ENCODE measurements at places on chromosomes 4 and X.

GRCh38 chrX:134525086-134525792 lies 65.3 kb downstream of the HPRT1 start:
- DNase-seq = no peak

DNA sequence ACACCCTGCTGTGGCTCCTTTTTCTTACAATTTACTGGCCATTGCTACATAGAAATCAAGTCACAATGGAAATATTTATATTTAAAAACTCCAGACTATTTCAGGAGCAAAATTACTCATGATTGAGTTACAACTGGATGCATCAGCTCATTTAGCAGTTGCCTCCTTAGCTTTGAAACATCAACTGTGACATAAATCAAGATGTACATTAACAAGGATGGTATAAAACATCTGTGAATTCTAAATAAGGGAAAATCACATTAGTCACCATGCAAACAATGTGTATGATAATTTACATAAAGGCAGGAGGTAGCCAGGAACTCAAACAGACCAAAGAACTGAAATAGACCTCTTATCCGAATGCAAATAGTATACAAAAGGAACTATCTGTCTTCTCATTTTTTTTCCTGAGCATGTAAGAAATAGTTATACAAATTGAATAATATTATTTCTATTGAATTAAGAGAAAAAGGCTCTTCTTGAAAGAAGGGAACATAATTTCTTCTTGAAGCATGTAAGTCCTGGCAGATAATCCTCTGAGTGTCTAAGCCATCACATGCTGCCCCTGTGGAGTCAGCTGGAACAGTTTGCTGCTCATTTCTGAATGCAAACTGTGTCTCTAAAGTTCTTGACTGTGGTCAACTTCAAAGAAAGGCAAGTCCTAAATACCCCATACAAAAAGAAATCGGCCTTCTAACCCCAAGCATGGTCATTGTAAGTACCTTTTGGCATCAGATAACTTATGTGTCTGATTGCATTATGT lies 151.2 kb downstream of the NAA11 start:
- no peak for DNase-seq

DNA sequence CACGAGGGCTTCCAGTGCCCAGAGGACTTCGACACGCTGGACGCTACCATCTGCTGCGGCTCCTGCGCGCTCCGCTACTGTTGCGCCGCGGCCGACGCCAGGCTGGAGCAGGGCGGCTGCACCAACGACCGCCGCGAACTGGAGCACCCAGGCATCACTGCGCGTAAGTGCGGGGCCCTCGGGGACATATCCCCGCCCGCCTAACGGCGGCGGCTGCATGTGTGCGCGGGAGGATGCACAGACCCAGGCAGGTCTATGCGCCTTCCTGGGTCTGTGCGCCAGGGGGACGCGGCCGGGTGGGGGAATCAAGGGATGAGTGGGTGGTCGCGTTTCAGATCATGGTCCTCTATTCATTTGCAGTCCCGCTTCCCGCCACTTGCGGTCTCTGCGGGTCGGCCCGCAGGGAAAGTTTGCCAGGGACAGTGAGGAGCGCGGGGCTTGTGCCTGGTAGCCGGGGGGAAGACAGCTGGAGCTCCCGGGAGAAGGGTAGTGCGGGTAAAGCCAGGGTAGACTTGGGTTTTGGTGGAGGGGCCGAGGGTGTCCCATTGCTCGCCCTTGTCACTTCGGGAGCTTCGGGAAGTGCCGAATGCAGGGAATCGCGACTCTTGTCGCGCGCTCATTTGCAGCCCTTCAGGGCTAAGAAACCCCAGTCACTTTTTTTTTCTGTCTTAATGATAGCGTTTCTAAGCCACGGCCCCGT lies 1.0 kb downstream of the SHISA3 start:
- DNase-seq = peak; percentile 61

DNA sequence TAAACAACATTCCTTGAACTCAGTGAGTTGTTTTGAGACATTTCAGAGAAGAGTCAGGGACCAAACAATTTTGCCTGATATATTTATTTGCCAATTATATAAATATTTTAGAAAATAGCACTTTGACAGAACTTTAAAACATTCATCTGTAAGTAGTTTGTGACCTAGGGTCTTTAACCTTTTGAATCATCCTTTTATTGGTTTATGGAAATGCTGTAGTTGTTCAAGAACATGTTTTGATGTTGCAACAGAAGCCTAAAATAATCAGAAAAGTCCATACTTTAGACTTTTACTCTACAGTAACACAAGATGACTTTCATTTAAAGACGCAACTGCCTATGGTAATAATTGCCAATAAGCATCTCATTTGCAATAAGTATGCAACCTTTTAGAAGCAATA lies 43.0 kb downstream of the CXCL1 start:
- no peak for DNase-seq

DNA sequence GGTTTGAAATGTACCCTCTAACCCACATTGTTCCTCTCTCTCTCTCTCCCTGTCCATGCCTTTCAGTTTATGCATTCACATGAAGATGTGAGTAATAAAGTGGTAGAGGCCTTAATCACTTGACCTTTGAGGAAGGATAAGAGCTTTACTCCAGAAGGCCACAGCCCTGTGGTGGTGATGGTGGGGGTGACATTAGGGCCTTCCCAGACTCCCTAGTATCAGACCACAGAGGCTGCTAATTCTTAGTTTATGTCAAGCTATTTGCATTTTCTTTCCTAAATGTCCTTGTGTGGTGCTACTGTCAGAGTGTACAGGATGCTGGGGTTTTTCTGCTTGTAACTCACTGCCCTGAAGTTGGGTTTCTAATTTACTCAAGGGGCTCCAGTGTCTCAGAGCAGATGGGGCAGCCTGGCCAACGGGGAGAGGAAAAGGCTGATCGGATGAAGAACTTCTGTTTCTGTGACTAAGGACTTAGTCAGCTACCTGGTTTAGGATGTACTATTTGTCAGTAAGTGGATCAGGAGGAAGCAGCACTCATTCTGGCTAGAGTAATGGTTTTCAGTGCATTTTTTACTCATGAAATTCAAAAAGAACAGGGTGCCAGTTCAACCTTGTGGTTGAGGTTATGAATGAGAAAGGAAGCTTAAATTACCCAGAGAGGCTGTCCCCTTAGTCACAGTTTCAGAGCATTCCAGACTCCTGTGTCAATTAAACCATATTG lies 509.6 kb upstream of the DIPK2B start:
- DNase-seq = no peak

DNA sequence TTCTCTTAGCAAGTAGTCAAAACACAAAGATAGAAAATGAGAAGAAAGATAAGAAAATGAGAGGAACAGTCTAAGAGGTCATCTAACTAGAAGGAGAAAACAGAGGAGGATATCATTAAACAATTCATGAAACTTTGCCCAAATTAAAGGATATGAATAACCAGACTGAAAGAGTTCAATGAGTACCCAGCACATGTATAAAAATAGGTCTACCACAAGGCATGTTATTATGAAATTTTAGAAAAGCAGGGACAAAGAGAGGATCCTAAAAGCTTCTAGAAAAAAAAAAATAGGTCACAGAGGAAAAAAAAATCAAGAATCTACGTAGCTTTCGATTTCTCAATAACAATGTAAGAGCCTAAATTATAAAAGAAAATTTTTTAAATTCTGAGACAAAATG lies 118.5 kb downstream of the WDFY3 start:
- no peak for DNase-seq

DNA sequence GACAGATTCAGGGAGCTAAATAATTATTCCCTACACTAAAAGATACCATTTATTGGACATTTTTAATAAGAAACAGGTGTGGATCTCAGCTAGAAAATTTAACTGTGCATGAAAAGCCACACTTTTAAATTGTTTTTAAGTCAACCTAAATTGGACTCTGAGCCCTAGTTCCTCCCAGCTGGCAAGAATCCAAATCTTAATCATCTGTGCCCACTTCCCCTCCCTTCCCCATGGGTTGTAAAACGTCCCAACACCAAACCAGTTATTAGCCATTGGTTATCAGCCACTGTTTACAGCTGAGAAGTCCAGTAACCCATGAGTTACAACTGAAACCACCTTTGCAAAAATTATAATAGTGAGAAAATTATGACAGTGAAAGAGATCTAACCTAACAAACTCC lies 125.6 kb upstream of the S100G start:
- no peak for DNase-seq

- no peak for DNase-seq
Measured at GRCh38 chr4:112517067-112517634, 1.2 kb upstream of the NEUROG2 start.

DNA sequence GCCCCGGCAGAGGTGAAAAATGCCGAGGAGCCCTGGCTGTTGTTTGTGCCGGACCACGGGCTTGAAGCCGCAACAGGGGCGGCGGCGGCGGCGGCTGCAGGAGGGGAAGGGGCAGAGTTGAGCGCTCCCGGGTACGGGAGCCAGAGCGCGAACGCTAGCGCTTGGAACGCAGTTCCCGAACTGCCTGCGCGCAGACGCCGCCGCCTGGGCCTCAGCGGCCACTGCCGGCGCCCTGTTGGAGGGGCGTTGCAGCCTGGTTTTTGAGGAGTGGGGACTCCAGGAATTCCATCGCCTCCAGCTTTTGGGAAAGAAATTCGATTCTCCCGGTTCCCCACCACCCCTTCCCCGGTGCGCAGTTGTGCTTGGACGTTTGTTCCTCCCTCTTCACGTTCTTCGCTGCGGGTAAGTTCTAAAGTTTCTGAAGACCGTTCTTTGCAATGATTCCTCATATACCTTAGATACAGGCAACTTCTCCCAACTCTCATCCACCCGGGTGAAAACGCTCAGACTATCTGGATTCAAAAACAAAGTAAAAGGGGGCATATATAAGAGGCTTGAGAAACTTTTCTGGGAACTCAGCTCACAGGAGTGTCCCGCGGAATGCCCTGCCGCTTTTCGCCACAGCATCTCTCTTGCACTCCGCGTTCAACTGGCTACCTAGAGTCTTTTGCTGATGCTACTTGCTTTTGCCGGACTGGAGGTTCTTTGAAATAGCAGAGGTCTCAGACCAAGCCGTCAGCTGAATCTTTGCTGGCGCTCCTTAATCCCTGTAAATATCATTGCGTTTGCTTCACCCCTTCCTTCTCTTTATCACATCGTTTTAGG lies 1.0 kb downstream of the FAT4 start:
- peak; percentile 54 for DNase-seq

DNA sequence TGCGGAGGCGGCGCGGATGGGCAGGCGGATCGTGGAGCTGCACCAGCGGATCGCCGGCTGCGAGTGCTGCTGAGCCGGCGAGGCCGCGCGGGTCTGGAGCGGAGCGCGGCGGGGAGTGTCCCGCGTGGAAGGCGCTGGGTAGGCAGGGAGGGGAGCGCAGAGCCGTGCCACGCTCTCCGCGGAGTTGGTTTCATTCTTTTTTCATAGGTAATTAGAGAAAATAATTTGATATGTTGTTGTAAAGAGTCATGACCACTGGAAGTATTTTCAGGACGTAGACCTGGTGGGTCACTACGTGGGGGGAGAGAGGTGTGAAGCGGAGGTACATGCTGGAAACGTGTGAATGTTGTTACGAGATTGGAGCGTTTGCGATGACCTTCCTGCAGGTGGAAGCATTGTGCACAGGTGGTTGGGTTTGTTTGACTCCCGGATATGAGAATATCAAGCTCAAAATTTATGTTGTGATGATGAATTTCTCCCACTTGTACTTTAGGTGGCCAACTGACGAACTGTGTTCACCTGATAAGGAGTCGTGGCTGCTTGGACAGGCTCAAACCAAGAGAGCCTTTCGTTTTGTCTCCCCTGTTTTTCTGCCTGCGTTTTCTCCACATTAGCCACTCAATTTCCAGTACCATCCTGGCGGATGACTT lies 19.1 kb upstream of the S100P start:
- peak; percentile 26 for DNase-seq

DNA sequence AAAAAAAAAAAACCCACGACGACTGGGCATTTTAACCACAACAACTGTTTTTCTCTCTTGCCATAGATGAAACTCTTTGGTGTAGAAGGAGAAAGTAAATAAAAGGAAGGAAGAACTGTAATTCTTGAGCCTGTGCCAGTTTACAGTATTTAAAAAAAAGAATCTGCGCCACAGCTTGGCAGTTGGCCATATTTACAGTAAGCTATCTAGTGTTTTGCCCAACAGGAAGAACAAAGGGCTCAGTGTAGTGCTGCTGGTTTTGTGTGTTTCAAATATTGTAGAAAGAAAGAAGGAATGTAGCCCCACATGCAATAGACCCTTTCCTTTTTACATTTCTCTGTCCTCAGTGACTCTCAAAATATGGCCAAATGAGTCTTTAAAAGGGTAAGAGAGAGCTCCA lies 66.1 kb downstream of the NR3C2 start:
- no peak for DNase-seq

DNA sequence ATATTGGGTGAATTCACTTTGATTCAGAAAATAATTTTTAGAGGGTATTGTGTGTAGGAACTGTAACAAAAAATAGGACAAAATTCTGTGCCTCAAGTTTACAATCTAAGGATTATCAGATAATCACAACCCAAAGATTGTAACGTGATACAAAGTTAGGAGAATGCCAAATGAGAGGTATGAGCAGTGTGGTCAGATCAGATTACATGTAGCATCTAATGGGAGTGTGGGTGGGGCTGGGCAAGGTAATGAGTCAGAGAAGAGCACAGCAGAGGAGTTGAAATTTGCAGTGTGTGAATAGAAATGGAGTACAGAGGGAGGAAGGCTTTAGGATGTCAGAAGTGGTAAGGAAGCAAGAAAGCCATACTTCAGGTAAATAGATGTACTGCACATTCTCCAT lies 103.4 kb upstream of the TEX13A start:
- no peak for DNase-seq

- DNase-seq = no peak
Measured at GRCh38 chrX:15973299-15973698, 118.7 kb upstream of the AP1S2 start.

DNA sequence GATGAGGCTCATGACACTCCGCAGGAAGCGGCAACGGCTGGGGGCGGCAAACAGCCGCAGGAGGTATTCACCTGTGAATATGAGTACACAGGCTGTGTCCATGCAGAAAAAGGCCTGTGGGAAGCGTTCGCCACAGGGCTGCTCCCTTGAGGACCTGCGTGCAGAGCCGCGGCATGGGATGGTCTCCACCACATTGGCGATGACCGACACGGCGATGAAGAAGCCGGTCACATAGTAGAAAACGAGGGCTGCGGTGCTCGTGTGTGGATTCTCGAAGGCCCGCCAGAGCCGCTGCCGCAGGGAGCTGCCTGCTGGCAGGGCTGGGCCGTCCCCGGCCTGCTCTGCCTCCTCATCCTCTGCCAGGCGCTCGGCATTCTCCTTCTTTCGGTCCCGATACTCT lies 2.2 kb downstream of the KCND1 start:
- no peak for DNase-seq

- DNase-seq = no peak
Measured at GRCh38 chrX:70043685-70044084, 6.1 kb downstream of the AWAT2 start.

- no peak for DNase-seq
Measured at GRCh38 chr4:152074573-152074972, 313.8 kb upstream of the GATB start.

- DNase-seq = no peak
Measured at GRCh38 chr4:93403571-93403970, 425.0 kb upstream of the ATOH1 start.

DNA sequence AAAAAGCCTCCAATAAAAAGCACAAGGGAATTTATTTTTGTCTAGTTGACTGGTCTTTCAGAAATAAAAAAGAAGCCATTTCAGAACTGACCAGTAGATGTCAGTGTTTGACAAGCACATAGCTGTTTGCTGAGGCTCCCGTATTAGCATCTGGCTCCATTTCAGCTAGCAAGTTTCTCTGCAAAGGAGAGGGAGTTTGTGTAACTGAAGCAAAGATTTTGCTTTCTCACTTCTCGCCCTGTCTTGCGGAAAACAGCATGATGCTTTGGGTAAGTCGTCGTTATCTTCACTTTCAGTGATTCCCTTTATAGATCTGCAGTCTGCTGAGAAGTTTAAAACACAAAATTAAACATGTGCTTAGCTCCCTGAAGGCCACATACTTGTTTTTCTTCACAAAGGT lies 85.5 kb downstream of the CT47B1 start:
- DNase-seq = no peak
